Dermis microvascular lymphatic vessel endothelial cell (primary cell): ENCODE measurements at places on chromosomes 3 and 15.

GRCh38 chr3:190853464-190853863, 9.0 kb downstream of the GMNC start:
- DNase-seq = no peak

DNA sequence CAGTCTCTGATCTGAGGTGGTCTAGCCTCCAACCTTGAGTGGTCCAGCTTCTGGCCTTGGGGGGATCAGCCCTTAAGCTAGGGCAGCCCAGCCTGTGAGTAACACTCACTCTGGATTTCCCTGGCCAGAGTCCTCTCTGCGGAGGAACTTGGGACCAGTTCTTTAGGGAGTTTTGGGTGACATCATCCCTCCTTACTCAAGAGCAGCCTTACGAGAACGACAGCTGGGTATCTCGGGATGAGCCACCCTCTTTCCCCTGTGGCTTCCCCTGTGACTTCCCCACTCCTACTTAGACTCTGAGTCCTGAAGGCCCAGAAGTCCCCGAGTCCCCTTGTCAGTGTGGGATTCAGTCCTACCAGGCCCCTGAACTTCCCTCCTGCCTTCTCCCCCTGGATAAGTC, 10.2 kb upstream of the PLXND1 start:
- no peak for DNase-seq

DNA sequence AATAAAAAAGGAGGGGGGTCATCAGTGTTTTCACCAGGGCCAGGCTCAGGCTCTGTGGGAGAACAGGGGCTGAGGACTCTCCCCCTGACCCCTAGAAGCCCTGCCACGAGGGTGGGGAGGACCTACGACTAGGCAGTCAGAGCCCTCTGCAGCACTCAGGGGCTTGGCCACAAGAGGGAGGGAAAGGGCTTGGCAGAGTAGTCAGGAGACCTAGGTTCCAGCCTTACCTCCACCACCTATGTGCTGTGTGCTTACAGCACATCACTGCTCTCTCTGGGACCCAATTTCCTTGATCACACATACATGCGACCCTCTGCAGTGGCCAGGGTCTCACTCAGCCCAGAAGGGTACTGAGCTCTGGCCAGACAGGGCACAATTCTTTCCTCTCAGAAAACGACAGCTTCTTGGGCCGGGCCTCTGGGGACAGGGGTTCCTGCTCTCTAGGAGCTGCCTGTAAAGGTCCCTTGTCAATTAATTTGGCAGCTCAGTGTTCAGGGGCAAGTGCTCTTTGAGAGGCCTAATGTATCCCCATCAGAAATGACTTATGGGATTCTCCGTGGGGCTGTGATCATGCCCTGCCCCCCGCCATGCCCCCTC, 16.4 kb upstream of the SKIC8 start:
- DNase-seq = no peak

GRCh38 chr3:66481071-66482017, 19.5 kb downstream of the LRIG1 start:
- DNase-seq = no peak

- DNase-seq = no peak
Observed at GRCh38 chr3:55720614-55721013, 233.5 kb upstream of the WNT5A start.

GRCh38 chr3:81643721-81644120, 117.7 kb downstream of the GBE1 start:
- peak; percentile 2 for DNase-seq

- peak; percentile 30 for DNase-seq
Observed at GRCh38 chr3:23129817-23130216, 73.3 kb upstream of the UBE2E2 start.

DNA sequence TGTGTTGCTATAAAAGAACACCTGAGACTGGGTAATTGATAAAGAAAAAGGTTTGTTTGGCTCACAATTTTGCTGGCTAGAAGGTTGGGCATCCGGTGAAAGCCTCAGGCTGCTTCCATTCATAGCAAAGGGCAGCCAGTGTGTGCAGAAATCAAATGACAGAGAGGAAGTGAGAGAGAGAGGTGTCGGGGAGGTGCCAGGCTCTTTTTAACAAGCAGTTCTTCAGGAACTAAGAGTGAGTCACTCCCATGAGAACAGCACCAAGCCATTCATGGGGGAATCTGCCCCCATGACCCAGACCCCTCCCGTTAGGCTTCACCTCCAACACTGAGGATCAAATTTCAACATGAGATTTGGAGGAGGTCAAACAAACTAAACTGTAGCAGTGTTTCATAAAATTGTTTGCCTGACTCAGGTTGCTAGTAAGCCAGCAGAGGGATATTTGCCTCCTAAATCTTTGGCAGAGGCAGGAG, 4.5 kb upstream of the PARP15 start:
- DNase-seq = peak; percentile 87

GRCh38 chr3:94137377-94137776, 74.5 kb downstream of the NSUN3 start:
- no peak for DNase-seq

- DNase-seq = no peak
Observed at GRCh38 chr3:98746882-98747281, 16.3 kb upstream of the ST3GAL6 start.

GRCh38 chr3:125967156-125967555, 1.8 kb upstream of the ROPN1B start:
- no peak for DNase-seq

DNA sequence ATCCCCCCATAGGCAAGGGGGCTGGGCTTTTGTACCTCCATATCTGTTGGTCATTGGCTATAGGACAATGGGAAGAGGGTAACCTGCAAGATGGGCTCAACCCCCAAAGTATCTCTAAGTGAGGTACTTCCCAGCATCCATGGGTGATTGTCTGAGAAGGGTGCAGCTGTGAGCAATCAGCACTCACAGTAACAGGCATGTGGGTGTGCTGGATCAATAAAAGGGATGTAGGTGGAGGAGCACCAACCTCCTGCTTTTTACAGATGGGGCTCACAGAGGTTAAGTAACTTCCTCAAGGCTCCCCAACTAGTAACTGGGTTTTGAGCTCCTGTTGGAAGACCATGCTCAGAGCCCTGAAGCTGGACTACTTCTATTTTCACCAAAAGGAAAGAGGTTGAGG, 26.4 kb upstream of the FAM107A start:
- DNase-seq = no peak

- DNase-seq = no peak
Observed at GRCh38 chr3:3801494-3801841, 2.2 kb downstream of the LRRN1 start.

DNA sequence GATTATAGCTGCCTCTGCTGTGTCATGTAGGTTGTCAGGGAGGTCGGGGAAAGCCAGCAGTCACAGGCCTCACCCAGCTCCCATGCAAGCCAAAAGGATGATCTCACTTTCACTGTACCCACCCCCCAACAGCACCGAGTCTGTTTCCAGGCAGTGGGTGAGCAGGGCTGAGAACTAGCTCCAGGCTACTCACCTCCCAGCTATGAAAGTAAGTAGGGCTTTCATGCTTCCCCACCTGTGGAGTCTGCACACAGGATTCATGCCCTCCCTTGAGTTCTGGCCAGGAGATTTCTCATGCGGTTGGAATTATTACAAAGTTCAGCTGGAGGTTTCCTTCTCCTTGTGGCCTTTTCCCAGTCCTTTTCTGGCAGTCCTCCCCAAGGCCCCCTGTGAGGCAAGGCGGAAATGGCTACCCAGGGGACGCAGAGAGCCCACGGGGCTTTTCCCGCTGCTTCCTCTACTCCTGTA, 356.2 kb downstream of the SV2B start:
- no peak for DNase-seq

- no peak for DNase-seq
Observed at GRCh38 chr3:119508172-119508845, 10.0 kb downstream of the TIMMDC1 start.

- DNase-seq = no peak
Observed at GRCh38 chr3:139299261-139300132, 44.3 kb upstream of the MRPS22 start.

DNA sequence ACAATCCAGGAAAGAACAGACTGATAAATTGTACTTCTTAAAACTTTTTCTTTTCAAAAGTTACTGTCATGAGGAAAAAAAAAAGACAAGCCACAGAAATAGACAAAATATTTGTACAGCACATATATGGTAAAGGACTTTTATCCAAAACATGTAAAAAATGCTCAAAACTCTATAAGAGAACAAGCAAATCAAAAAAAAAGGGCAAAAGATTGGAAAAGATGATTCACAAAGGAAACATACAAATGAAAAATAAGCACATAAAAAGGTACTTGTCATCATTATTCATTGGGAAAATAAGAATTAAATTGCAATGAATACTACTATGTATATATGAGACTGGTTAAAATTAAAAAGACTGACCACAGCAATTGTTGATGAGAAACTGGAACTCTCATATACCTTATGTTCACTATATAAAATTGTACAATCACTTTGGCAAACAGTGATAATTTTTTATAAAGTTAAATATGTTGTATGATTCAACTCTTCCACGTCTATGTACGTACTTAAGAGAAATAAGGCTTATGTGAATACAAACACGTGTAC, 39.7 kb downstream of the DIPK2A start:
- no peak for DNase-seq

DNA sequence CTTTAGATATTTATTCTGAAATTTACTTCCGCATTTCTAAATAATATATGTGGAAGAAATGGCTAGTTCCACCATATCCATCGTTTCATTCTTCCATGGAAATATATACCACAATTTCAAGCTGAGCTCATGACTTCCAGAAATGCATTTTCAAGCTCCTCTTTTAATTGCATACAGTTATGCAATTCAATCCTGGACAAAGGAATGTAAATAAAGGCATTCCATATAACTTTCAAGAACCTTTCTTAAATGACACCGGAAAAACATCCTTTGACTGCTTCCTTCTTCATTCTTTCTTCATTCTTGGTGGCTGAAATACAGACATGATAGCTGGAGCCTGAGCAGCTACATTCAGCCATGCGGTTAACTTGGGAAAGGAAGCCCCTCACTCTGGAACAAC, 185.2 kb upstream of the GADL1 start:
- no peak for DNase-seq

- peak; percentile 55 for DNase-seq
Observed at GRCh38 chr15:63156755-63157117, 541 bp downstream of the RPS27L start.

DNA sequence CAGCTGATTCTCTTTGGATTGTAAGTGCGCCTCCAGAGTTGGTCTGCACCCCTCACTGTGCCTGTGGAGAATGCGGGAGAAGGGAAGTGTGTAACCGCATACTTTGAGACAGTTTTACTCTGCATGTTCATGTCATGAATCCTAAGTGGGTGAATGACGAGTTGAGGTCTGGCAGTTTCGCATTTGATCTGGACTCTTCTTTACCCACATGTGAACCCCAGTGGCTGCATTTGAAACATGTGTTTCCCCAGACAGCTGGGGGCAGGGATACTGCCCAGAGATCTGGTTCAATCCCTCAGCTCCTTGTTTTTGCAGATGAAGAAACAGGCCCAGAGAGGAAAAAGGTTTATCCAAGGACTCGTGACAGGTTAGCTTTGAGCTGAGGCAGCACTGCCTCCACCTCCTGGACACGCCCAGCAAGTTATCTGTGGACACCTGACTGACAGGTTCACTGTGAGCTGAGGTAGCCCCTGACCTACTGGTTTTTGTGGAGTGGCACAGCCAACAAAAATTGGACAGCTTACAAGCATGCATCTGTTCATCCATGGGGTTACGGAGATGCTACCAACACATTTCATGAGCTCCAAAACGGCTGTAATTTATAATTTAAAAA, 207.3 kb downstream of the XXYLT1 start:
- DNase-seq = no peak

DNA sequence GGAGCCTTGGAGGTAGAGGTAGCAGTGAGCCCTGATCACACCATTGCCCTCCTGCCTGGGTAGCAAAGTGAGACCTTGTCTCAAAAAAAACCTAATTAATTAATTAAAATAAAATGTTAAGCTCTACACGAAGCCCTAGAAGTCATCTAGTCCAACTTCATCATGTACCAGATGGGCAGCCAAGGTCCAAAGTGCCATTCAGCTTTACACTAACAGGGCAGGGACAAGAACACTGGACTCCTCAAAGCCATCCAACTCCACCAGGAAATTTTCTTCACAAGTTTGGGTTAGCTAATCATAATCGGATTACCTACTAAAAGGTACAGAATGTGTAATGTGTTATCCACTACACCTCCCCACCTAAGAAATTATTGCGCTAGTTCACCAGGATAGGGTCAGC, 48.8 kb downstream of the WWTR1 start:
- no peak for DNase-seq

- DNase-seq = no peak
Observed at GRCh38 chr15:29612096-29612495, 210.2 kb downstream of the TJP1 start.

- DNase-seq = no peak
Observed at GRCh38 chr15:78925956-78926743, 18.7 kb downstream of the CTSH start.

DNA sequence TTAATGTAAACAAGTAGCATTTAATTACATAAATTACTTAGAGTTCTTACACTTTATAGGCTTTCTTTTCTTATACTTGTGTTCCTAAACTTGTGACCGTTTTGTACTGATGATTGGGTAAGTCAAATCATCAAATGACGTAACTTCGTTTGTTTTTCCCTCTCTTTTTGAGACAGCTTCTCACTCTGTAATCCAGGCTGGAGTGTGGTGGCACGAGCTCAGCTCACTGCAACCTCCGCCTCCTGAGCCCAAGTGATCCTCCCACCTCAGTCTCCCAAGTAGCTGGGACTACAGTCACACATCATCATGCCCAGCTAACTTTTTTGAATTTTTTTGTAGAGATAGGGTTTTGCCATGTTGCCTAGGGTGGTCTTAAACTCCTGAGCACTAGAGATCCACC, 226.0 kb downstream of the TCF12 start:
- DNase-seq = no peak

- DNase-seq = peak; percentile 77
Observed at GRCh38 chr15:80778964-80779657, at the start of gene CEMIP. TSS of gene CEMIP (plus strand) at chr15:80779370. CDS start at chr15:80873880, 94,510 bp downstream.

DNA sequence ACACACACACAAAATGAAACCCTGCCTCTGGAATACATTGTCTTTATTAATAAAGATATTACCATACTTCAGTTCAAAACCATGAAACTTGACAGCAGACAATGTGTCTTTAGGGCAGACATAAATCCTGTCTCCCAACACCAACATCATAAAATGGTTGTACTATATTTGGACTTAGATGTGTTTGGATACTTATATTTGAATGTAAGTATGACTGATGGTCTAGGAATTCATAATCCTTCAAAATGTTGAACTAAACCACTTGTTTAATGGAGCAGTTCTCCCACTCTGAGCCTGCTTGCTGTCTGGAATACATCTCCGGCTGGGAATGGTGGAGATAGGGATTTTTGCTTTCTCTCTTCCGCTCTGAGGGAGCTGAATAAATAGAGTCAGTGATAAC, 10.6 kb downstream of the FBN1 start:
- DNase-seq = no peak
